ENCODE measurements at places on chromosomes 7 and 10. TPM values are rescaled to one million over a fixed set of nuclear protein-coding genes. Genes with fewer than 3 reads are reported as not detected.

DNA sequence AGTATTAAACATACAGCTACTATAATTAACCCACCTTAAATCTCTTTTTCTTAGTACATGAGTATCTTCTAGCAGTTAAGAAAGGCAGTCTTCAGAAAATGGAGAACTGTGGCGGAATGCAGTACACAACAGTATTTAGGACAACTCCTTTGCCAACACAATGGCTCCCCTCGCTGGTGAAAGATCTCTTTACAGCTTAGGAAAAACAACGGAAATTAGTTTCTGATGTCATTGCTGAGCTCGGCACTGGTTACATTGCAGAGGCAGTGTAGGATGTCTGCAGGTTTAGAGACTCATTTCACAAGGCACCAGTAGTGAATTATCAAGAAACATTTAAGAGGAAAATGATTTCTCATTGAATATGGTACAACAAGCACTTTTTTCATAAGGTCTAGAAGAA is 43.4 kb downstream of the GLRX3 start:
- H3K4me1 ChIP-seq, result peaks cover 27% of the 10 kb centered on the region
- H3K36me3 ChIP-seq, result peaks cover 57% of the 10 kb centered on the region
- H3K27me3 ChIP-seq, result no peaks in the 10 kb centered on the region
- H3K27ac ChIP-seq, result no peak overlapping the region
- no peak overlapping the region for H3K4me3 ChIP-seq
- peak; percentile 57 for DNase-seq

- no peaks in the 10 kb centered on the region for H3K36me3 ChIP-seq
- H3K27ac ChIP-seq, result no peak overlapping the region
- no peaks in the 10 kb centered on the region for H3K4me1 ChIP-seq
- H3K4me3 ChIP-seq, result no peak overlapping the region
- no peak for DNase-seq
- H3K27me3 ChIP-seq, result no peaks in the 10 kb centered on the region
Observed at GRCh38 chr10:28975891-28976531, 298.7 kb downstream of the BAMBI start.

DNA sequence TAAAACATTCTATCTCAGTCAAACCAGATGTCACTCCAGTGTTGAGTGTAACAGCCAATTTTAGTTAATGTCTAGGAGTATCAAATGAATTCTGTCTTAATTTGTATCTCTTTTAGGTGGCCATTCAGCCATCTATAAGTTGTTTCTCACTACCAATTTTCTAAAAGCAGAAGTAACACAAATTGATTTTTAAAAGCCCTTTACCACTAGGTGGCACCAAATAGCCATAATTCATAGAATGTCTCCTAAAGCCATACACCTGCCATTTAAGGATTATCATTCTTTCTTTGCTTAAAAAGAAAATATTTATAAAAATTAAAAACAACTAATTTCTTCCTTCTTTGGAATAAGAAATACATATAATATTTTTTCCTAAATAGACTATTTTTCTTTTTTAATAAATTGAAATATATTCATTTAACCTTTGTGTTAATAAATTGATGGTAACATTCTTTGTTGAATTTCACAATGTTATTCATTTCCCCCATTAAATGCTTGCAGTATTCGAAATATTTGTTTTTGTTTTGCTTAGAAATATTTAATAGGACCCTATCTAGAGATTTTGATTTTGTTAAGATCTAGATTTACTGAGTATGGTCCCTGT is 107.8 kb upstream of the PPP1R3A start:
- no peaks in the 10 kb centered on the region for H3K27me3 ChIP-seq
- no peak overlapping the region for H3K27ac ChIP-seq
- no peaks in the 10 kb centered on the region for H3K4me1 ChIP-seq
- H3K36me3 ChIP-seq, result no peaks in the 10 kb centered on the region
- no peak for DNase-seq

GRCh38 chr10:85250304-85250703 is 921.9 kb downstream of the CCSER2 start:
- H3K27me3 ChIP-seq, result no peaks in the 10 kb centered on the region
- H3K36me3 ChIP-seq, result no peaks in the 10 kb centered on the region
- no peak overlapping the region for H3K27ac ChIP-seq
- no peaks in the 10 kb centered on the region for H3K4me1 ChIP-seq

- no peak overlapping the region for H3K27ac ChIP-seq
- H3K36me3 ChIP-seq, result no peaks in the 10 kb centered on the region
- no peak overlapping the region for H3K4me3 ChIP-seq
- no peak for DNase-seq
- H3K27me3 ChIP-seq, result no peaks in the 10 kb centered on the region
Observed at GRCh38 chr7:49479441-49479840, 294.0 kb upstream of the VWC2 start.

DNA sequence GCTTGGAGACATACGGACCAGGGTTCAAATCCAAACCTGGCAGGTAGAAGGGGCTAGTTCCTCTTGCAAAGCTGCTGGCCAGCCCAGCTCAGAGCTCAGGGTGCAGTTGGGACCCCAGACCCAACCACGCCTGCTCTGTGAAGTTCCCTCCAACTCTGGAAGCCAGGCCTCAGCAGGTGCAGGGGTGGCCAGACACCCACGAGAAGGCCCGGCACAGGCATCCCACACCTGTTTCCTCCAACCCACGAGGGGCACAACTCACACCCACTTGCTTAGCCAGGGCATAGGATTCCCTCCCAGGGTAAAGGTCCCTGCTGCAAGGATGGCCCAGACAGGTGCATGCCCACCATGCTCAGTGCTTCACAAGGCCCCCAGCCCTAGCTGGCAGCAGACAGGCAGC is 262.4 kb downstream of the GRID1 start:
- DNase-seq, result no peak
- H3K27me3 ChIP-seq, result no peaks in the 10 kb centered on the region
- no peaks in the 10 kb centered on the region for H3K36me3 ChIP-seq
- H3K27ac ChIP-seq, result no peak overlapping the region

DNA sequence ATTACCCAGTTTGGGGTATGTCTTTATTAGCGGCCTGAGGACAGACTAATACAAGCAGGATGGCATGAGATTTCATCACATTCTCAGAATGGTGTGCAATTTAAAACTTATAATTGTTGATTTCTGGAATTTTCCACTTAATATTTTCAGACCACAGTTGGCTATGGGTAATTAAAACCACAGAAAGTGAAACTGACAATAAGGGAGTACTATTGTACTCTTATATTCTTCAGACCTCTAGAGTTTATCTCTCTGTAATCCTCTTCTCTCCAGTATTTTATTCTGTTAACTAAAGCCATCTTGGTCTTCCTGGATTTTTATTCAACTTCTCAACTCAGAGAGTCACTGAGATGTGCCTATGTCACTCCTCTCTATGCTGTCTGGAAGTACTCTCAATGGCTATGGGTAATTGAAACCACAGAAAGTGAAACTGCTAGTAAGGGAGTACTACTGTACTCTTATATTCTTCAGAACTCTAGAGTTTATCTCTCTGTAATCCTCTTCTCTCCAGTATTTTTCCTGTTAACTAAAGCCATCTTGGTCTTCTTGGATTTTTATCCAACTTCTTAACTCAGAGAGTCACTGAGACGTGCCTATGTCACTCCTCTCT is 118.3 kb downstream of the PPP1R17 start:
- no peak overlapping the region for H3K27ac ChIP-seq
- DNase-seq, result no peak
- H3K4me3 ChIP-seq, result no peak overlapping the region
- no peaks in the 10 kb centered on the region for H3K4me1 ChIP-seq

DNA sequence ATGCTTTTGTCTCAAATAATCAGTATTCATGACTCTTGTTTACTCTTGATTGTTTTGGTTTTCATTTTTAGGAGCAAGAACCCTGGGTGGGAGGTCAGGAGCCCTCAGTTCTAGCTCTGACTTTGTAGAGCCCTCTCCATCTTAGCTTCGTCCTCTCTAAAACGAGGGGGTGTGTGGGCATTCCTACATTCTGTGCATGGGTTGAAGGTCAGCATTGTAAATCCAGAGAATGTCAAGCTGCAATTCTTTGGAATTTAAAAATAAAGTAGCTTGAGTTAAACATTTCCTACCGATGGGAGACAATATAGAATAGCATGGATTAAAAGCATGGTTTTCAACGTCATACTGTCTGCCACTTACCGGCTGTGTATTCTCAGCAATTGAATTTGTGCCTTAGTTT is 128.3 kb downstream of the PRPF18 start:
- no peaks in the 10 kb centered on the region for H3K36me3 ChIP-seq
- H3K27me3 ChIP-seq, result peaks cover 5% of the 10 kb centered on the region
- H3K4me3 ChIP-seq, result no peak overlapping the region
- no peak for DNase-seq
- peaks cover 24% of the 10 kb centered on the region for H3K4me1 ChIP-seq

- no peaks in the 10 kb centered on the region for H3K27me3 ChIP-seq
- no peaks in the 10 kb centered on the region for H3K36me3 ChIP-seq
- no peak for DNase-seq
- no peak overlapping the region for H3K27ac ChIP-seq
- no peak overlapping the region for H3K4me3 ChIP-seq
Observed at GRCh38 chr7:1041551-1042491, 2.5 kb upstream of the GPR146 start.

GRCh38 chr7:83504330-83504729 is 144.6 kb downstream of the SEMA3E start:
- no peaks in the 10 kb centered on the region for H3K4me1 ChIP-seq
- no peaks in the 10 kb centered on the region for H3K27me3 ChIP-seq
- DNase-seq, result no peak
- H3K27ac ChIP-seq, result no peak overlapping the region
- H3K4me3 ChIP-seq, result no peak overlapping the region

DNA sequence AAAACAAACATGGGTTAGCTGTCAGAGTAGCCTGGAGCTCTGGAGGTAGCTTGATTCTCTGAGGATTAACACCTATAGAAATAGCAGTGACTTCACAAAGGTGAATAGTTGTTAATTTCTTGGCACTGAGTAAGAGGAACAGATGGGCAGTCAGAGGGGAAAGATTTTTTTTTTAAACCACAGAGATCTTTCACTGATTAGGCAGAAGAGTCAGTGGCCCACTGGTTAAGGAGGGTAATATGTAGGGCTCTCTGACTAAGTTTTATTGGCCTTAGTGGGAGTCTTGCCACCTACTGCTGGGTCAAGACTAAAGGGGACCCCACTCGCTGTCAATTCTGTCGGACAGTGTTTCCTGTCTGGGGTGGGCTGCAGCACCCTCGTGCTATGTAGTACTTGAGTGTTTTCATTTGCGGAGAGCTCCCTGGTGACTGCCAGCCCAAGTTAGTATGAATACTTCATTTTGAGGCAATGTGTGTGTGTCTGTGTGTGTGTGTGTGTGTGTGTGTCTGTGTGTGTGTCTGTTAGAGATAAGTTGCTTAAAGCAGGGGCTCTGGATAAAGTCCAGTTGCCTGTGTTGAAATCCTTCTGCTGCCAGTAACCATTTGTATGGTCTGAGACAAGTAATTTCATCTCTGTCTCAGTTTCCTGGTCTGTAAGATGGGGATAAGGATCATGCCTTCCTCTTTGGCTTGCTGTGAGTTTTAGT is 145.2 kb downstream of the ARID5B start:
- peak overlapping the region; percentile 98 for H3K4me3 ChIP-seq
- H3K4me1 ChIP-seq, result peaks cover 71% of the 10 kb centered on the region
- no peaks in the 10 kb centered on the region for H3K27me3 ChIP-seq
- peak; percentile 35 for DNase-seq

Gene KCNIP2
- 2.5 TPM for total RNA-seq

Gene CALHM3
- total RNA-seq, result 0.53 TPM

Gene OR2A12
- total RNA-seq, result not detected

Gene MYO3A
- not detected for total RNA-seq

Gene LEP
- not detected for total RNA-seq
